ENCODE measurements at places on chromosomes 11 and 22.

GRCh38 chr11:64409707-64410403, 50.9 kb downstream of the RPS6KA4 start:
- no peak for DNase-seq

- DNase-seq, result no peak
These were observed 55.0 kb downstream of the POLD3 start for GRCh38 chr11:74647404-74647803.

- DNase-seq, result peak; percentile 80
These were observed 18.2 kb downstream of the ADM start for GRCh38 chr11:10322830-10323792.

GRCh38 chr11:31617246-31617645, 107.7 kb downstream of the ELP4 start:
- DNase-seq, result no peak

- DNase-seq, result peak; percentile 71
These were observed 11.9 kb upstream of the CLMP start for GRCh38 chr11:123206791-123207434.

- DNase-seq, result no peak
These were observed 25.0 kb upstream of the TMPRSS4 start for GRCh38 chr11:118051611-118052461.

- DNase-seq, result no peak
These were observed 5.1 kb upstream of the NOL12 start for GRCh38 chr22:37681001-37681424.

DNA sequence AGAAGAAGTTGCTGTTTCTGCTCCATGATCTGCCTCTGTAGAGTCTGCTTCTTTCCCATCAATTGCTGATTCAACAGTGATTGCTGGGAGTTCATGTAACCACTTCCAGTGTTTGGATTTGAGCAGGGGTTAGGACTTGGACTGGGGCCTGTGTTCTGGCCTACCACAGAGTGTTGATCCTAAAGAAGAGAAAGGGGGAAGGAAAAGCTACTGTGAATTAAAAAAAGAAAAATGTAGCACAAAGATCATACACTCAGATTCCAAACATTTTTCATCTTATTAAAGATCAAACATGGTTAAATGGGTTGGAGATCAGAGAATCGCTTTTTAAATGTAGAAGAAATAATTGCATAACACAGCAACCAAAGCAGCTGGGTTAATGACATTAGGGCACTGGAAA, 67.6 kb upstream of the MTMR2 start:
- DNase-seq, result peak; percentile 12

Measured in trophoblast cell (in vitro differentiated cells and primary cell).